ENCODE measurements at places on chromosomes 2 and 18. TPM values are rescaled to one million over a fixed set of nuclear protein-coding genes. Genes with fewer than 3 reads are reported as not detected.

DNA sequence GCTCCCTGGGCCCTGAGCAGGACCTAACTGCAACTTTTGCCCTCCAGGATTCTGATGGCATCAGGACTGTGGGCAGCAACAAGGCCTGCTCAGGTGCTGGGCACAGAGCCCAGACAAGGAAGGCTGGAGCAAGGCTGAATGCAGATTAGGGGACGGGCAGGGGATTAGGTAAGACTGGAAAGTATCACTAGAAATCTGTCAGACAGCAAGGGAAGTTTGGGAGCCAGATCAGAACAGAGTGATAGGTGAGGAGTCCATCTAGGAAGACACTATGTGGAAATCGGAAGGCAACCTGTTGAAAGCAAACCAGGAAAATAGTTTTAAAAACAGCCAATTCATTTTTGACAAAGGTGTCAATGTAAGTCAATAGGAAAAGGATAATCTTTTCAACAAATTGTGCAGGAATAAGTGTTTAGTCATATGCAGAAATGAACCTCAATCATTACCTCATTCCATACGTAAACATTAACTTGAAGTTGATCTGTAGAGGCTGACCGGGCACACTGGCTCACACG lies 56.4 kb upstream of the STPG4 start:
- no peak for DNase-seq

DNA sequence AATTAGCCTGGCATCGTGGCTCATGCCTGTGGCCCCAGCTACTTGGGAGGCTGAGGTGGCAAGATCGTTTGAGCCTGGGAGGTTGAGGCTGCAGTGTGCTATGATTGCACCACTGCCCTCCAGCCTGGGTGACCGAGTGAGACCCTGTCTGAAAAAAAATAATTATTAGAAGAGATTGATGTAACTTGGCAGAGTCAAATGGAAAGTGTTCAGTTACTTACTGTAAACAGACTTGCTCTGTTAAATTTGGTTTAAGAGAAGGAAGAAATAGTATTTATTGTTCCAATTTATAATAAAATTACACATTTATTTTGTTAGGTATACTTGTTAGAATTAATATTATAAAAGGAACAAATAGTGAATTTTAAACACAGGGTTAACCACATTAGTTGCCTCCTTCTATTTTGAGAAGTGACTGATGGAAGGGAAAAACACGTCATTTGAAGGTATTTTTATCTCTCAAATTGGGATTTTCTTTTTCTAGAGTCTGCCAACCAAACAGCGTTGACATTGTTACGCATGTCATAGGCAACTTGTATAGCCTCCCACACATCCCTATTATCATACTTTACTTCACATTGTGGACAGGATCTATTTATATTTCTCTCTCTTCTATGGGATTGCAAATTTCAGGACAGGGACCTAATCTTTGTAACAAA lies 118.8 kb upstream of the B3GNT2 start:
- no peak for DNase-seq

RNF181 gene
- 312 TPM for polyA plus RNA-seq

DNA sequence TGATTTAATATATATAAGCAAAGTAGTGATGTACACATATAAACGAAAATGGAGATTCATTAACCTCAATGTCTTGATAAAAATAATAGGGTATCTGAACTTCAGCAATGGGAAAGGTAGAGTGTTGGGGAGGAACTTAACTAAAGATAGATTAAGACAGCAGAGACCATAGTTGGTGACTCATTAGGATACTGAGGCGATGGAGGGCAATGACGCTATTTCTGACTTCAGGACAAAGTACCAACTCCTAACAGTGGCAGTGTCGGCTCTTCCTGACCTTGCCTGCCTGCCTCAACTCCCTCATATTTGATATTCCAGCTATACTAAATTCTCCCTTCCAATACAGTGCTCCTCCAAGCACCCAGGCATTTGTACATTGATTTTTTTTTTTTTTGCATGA lies 98.6 kb downstream of the CDH2 start:
- no peak for DNase-seq

KYNU gene
- not detected for polyA plus RNA-seq

GRCh38 chr2:53397085-53397484 lies 370.5 kb upstream of the CHAC2 start:
- no peak for DNase-seq

- no peak for DNase-seq
These were observed 53.8 kb downstream of the CTIF start for GRCh38 chr18:48592540-48593171.

C2orf80 gene
- not detected for polyA plus RNA-seq

GRCh38 chr2:129775952-129776653 lies 203.4 kb upstream of the RAB6C start:
- no peak for DNase-seq

- DNase-seq = no peak
These were observed 156.2 kb downstream of the PDE11A start for GRCh38 chr2:177916342-177916741.

DNA sequence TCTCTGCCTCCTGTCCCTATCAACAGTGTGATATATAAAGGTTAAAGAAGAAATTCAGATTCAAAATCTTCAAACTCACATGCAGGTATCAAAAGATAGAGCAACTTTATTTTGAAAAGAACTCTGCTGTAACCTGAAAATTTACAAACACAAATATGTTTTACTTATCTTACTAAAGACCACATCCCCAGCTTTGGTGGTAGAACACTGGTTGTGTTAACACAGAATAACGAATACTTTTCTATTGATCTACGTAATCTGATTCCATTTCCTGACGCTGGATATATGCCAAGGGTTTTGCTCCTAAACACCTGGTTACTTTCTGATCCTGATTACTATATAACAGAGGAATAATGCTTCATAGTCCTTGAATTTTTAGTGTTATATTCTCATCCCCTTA lies 23.1 kb upstream of the SLC39A10 start:
- no peak for DNase-seq

- DNase-seq = no peak
These were observed 43.5 kb downstream of the ASAP2 start for GRCh38 chr2:9250091-9250490.

- DNase-seq = no peak
These were observed 124.6 kb downstream of the ZNF407 start for GRCh38 chr18:74722237-74722636.

BUB1 gene
- 10.9 TPM for polyA plus RNA-seq

STAT4 gene
- 0.12 TPM for polyA plus RNA-seq

DNA sequence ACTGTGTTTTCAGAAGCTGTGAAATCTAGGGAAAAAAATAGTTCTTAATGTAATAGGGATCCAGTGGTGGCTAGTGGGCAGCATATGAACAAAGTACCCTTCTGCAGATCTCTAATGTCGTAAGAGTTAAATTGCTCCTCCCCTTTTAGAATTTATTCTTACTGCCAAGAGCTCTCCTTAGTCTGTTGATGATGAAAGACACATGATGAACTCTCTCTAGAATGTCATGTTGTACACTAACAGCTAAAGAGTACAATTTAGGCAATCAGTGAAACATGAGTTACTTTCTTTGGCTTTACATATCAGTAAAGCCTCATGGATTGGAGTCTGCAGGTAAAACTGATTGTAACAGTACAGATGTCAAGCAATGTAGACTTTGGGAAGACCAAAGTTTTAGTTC lies 84.2 kb downstream of the SLC39A10 start:
- no peak for DNase-seq

CLASP1 gene
- polyA plus RNA-seq = 4.9 TPM

MAP3K20 gene
- 8.5 TPM for polyA plus RNA-seq

DNA sequence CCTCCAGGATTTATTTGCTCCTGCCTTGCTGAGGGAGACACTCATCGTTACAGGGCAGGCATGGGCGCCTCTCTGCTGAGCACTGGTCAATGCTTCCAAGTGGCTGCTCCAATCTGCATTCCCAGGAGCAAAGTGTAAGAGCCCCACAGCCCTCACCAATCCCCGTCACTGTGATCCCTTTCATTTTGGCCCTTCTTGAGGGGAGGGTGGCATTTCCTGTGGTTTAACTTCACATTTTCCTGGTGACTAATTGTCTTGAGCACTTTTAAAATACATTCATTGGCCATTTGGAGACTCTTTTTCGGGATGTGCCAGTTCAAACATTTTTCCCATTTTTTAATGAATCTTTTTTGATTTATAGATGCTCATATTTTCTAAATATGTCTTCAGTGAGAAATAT lies 33.0 kb downstream of the TPO start:
- no peak for DNase-seq

EPAS1 gene
- 92.2 TPM for polyA plus RNA-seq

GRCh38 chr18:986051-986450 lies 81.4 kb downstream of the ADCYAP1 start:
- no peak for DNase-seq

GRCh38 chr18:77129150-77129551 lies 3.4 kb downstream of the MBP start:
- no peak for DNase-seq

DNA sequence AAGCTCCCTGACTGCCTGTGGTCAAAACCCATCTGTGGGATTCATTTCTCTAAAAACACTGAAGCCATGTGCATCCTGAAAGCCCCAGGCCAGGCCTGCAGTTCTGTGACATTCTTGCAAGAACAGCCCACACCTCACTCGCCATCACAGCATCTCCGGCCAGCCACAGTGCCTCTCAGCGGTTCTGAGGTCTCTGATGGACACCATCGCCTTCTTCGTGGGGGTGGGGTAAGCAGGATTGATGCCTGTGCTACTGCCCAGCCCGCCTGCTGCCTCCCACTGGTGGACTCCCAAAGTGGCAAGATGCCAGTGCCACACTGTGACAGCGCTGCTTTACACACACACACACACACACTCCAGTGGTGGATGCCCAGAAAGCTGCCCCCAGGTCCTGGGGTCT lies 5.2 kb upstream of the PRLH start:
- no peak for DNase-seq

- no peak for DNase-seq
These were observed 1468.2 kb upstream of the ACVR2A start for GRCh38 chr2:146376511-146377064.

GRCh38 chr18:64100116-64100922 lies 48.6 kb downstream of the LINC00305 start:
- no peak for DNase-seq

DNA sequence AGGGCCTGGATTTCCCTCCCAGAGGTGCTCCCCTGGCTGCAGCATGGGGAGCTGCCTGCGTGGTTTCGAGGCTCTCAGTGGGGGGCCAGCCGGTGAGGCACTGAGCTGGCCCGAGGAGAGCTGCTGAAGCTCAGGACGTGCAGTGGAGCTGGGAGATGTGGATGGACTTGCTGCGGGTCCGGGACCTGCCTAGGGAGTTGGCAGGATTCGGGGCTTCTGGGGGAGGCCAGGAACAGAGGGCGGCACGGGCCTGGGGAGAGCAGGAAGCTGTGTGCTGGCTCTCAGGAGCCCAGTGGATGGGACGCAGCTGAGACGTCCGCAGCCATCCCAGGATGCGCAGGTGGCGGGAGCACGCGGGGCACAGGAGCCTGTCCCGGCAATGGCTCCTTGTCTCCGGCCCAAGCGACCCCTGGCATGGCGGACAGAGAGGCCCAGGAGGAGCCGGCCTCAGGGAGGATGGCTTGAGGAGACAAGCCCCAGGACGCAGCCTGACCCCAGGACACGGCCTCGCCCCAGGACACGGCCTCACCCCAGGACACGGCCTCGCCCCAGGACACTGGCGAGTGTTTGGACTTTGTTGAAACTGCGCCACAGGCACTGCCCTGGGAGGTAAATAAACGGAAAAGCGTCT lies 116.1 kb downstream of the NFATC1 start:
- DNase-seq = peak; percentile 27

CABYR gene
- polyA plus RNA-seq = 15.0 TPM
